ENCODE measurements at places on chromosomes 5 and 9. TPM values are rescaled to one million over a fixed set of nuclear protein-coding genes. Genes with fewer than 3 reads are reported as not detected.

DNA sequence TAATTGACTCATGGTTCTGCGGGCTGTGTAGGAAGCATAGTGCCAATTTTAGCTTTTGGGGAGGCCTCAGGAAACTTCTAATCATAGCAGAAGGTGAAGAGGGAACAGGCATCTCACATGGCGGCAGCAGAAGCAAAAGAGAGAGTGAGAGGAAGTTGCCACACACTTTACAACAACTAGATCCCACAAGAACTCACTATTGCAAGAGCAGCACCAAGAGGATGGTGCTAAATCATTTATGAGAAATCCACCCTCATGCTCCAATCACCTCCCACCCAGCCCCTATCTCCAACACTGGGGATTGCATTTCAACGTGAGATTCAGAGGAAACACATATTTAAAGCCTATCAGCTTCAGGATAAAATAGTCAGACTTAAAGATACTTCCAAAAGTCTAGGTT, 36.1 kb upstream of the LPAR1 start:
- DNase-seq, result no peak

DNA sequence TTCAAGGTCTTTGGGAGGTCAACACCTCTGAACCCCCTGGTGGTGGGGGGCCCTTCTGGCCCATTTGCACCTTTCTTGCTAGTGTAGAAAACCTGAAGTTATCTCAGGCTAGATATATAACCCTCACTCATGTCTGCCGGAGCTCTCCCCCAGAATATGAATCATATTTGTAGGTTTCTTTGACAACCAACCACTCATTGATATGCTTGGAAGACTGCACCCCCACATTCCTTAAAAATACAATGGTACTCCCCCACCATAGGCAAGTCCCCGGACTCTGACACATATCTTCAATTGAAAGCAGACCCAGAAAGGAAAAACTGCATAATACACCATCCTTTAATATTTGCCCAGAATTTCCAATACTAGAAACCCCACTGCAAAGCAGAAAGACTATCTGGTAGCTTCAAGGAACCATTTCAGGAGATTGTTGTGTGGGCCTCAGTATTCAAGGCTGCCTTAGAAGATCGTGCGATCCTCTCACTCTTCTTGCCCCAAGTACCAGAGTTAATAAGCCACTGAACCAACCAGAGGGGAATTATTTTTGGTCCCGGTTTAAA, 978 bp upstream of the UBE2B start:
- no peak for DNase-seq

- DNase-seq, result no peak
Measured at GRCh38 chr5:154317916-154318315, 127.4 kb downstream of the GALNT10 start.

DND1 gene
- total RNA-seq, result 0.14 TPM

GRCh38 chr5:120252839-120253238, 211.3 kb upstream of the PRR16 start:
- no peak for DNase-seq

- no peak for DNase-seq
Measured at GRCh38 chr9:135268981-135269380, 181.5 kb downstream of the OLFM1 start.

GRCh38 chr5:16265141-16265540, 85.5 kb upstream of the MARCHF11 start:
- no peak for DNase-seq

PHF24 gene
- 0.12 TPM for total RNA-seq

- DNase-seq, result no peak
Measured at GRCh38 chr5:159242656-159243055, 20.4 kb upstream of the UBLCP1 start.

- DNase-seq, result no peak
Measured at GRCh38 chr5:176625966-176626875, 4.1 kb downstream of the SNCB start.

DNA sequence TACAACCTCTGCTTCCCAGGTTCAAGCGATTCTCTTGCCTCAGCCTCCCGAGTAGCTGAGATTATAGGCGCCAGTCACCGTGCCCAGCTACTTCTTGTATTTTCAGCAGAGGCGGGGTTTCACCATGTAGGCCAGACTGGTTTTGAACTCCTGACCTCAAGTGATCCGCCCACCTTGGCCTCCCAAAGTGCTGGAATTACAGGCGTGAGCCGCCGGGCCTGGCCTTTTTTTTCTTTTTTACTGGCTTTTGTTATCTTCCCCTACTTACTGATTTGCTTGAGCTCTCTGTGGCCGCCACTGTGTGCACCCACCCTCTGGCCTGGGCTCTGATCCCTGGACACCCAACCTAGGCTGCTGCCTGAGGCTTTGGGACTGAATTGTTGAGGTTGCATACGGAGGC, 60.3 kb downstream of the ANKRD33B start:
- DNase-seq, result no peak

DNA sequence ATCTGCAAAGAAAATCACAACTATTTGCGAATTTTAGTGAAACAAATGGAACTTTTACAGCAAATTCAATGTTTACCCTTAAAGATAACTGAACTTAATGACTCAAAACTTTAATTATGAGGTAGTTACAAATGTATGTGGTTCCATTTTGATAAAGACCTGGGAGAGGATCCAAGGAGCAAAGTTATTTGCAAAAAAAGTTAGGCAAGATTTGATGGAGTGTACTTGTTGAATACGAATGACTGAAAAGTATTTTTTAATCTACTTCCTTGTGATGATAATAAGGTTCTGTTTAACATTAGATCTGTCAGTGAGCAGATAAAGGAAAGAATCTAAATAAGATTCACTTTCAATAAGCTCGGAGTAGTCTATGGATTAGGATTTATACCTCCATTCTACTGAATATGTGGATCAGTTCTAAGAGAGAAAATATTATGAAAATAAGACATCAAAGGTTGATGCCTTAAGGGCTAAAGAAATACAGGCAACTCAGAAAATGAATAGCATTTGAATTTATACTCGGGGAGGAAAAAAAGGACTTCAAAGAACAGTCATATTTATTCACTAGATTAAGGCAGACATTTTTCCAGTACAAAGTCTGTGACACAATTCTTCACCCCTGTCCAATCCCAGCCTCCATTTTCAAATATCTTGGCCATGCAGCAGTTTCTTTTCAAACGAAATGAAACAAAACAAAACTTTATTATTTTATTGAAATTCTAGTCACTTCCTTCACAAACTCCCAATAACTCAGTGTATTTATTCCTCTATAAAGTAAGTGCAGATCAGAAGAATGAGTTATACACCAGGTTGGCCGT, 199.8 kb downstream of the PDE4D start:
- no peak for DNase-seq

GRCh38 chr9:131727795-131728545, 11.9 kb downstream of the RAPGEF1 start:
- DNase-seq, result no peak

DNA sequence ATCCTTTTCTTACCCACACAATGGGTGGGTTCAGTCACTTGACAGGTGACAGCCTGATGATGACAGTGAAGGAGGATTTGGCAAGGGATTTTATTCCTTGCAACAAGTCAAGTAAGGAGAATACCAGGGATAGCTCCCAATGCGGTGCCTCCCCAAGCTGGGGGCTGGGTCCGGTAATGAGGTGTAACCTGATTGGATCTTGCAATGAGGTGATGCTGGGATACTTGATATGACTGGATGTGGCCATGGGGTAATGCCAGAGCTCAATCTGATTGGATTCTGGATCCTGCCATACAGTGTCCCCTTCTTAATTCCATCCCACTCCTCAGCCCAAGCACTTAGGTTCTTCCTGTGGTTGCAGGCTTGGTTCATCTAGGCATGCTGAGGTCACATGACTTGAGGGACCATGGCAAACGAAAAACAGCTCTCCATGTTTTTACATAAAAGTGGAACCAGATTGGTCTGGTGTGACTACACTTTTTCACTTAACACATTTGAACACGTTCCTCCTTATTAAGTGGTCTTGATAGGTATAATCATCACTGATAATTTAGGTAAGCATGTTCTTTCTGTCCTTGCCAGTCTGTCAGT, 181.1 kb downstream of the PDZD2 start:
- no peak for DNase-seq

- DNase-seq, result no peak
Measured at GRCh38 chr5:33227247-33227646, 213.5 kb upstream of the TARS1 start.

IPO11 gene
- 6.6 TPM for total RNA-seq

SLIT3 gene
- total RNA-seq, result 0.36 TPM

GRCh38 chr9:97505845-97506244, 4.4 kb downstream of the TMOD1 start:
- DNase-seq, result no peak

DNA sequence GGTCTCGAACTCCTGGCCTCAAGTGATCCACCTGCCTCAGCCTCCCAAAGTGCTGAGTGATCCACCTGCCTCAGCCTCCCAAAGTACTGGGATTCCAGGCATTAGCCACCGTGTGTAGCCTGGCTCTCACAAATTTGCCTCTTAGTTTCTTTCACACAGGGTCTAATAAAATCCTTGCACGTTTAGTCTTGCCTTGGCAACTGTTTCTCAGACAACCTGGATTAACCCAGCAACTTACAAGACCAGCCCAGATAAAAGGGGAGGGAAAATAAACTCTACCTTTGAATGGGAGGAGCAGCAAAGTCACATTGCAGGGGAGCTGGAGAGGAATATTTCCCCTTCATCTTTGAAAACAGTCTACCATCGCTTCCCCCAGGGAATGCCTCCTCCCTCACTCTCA, 29.3 kb upstream of the GNA14 start:
- no peak for DNase-seq

GRCh38 chr5:24703934-24704333, 59.2 kb upstream of the CDH10 start:
- DNase-seq, result no peak

- no peak for DNase-seq
Measured at GRCh38 chr9:130241198-130241535, 24.4 kb upstream of the HMCN2 start.

DNA sequence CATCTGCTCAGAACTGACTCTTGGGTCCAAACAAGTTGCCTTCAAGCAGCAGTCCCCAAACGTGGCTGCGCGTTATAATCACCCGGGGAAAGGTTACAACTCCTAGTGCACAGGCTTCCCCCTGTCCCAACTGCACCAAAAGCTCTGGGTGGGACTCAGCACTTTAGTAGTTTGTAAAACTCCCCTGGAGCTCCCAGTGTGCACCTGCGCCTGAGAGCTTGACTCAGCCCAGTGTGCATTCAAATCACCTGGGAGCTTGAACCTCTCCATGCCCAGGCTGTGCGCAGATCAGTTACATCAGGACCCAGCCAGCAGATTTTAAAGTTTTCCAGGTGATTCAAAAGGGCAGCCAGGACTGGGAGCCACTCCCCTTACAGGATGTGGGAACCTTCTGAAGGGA, 151.4 kb downstream of the COL23A1 start:
- no peak for DNase-seq

SPATA31A3 gene
- total RNA-seq, result not detected

GRCh38 chr9:71602652-71603051, 165.7 kb downstream of the CEMIP2 start:
- DNase-seq, result no peak

- DNase-seq, result no peak
Measured at GRCh38 chr5:77935506-77936364, 159.6 kb upstream of the TBCA start.

DNA sequence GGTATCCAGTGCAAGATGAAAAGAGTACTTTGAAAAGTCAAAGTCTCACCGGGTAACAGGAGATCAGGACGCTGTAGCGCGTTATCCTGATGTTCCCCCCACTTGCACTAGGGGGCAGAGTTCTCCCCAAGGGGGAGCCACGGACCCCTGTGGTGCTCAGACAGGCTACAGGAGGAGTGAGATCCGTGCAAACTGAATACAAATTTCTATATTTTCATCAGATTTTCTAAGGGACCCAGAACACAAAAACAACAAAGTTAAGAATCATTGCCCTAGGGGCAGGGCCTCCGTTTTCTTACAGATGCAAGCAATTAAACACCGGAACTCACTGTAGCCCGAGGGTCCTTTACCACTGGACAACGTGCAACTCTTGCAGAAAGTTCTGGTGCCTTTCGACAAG, 2.0 kb downstream of the MYO10 start:
- no peak for DNase-seq

GRCh38 chr9:109963079-109963478, 183.1 kb downstream of the PALM2AKAP2 start:
- no peak for DNase-seq

DNA sequence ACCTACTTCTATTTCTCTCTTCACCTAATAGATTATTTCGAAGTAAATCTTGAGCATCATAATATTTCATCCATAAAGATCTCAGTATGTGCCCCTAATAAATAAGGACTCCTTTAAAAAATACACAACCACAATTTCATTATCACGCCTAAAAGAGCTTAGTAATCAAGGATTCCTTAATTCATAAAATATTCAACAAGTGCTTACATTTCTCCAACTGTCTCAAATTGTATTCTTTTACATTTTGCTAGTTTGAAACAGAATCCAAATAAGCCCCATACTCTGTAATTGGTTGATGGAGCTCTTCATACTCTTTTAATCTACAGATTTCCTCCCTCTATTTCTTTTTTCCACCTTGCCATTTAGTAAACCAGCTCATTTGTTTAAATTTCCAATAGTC, 317.6 kb downstream of the NDUFS4 start:
- no peak for DNase-seq

- no peak for DNase-seq
Measured at GRCh38 chr5:153744751-153745150, 254.3 kb downstream of the GRIA1 start.

GRCh38 chr9:122252796-122253195, 11.8 kb downstream of the RBM18 start:
- no peak for DNase-seq

SLC28A3 gene
- 0.58 TPM for total RNA-seq

SLC36A3 gene
- total RNA-seq, result not detected

LRSAM1 gene
- 17.1 TPM for total RNA-seq

ZBED3 gene
- total RNA-seq, result 3.3 TPM

TMEM215 gene
- total RNA-seq, result not detected

GPR21 gene
- not detected for total RNA-seq

DNA sequence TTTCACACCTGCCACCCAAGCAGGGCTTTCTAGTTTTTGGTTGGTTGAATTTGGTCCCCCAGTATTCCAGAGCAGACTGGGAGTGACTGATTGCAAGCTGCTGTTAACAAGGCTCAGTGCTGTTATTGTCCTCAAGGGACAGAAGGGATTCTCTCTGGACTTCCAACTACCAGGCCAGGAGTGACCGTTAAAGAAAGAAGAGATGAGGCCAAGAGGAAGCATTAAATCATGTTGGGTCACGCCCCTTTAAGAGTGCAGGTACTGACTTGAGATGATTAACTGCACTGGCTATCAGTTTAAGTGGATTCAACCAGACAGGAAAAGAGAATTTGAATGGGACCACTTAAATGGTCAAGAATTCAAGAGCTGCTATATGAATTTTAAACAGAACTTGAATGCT, 220.8 kb upstream of the PCSK5 start:
- DNase-seq, result no peak

DNA sequence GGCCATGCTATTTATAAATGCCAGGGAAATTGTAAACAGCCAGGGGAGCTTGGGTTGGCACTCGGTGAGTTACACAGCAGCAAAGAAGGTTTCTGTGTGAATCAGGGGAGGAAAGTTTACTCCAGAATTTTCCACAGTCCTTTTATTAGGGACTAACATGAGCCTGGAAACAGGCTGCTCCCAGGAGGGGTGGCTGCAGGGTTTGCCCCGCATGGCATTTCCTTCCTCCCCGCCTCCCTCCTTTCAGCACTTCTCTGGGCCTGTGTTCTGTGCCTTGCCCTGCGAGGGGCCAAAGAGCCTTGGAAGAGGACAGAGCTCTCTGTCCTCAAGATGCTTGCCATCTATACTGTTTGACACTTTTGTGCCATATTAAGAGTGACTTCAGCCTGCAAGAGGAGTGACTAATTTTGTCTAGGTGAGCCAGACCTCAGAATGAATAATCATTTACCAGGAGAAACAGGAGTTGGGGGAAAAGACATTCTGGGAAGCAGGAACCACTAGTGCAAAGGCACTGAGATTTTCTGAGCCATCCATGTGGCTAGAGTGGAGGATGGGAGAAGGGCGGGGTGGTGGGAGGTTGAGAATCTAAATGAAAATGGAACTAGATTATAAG, 1.8 kb downstream of the GSN start:
- no peak for DNase-seq
